ENCODE measurements at places on chromosomes 2 and 18.

GRCh38 chr2:233443511-233444183 lies 89.4 kb downstream of the DGKD start:
- peak; percentile 58 for DNase-seq

GRCh38 chr18:59941331-59941730 lies 41.5 kb downstream of the PMAIP1 start:
- DNase-seq: no peak

GRCh38 chr2:146392631-146393030 lies 1452.2 kb upstream of the ACVR2A start:
- no peak for DNase-seq

DNA sequence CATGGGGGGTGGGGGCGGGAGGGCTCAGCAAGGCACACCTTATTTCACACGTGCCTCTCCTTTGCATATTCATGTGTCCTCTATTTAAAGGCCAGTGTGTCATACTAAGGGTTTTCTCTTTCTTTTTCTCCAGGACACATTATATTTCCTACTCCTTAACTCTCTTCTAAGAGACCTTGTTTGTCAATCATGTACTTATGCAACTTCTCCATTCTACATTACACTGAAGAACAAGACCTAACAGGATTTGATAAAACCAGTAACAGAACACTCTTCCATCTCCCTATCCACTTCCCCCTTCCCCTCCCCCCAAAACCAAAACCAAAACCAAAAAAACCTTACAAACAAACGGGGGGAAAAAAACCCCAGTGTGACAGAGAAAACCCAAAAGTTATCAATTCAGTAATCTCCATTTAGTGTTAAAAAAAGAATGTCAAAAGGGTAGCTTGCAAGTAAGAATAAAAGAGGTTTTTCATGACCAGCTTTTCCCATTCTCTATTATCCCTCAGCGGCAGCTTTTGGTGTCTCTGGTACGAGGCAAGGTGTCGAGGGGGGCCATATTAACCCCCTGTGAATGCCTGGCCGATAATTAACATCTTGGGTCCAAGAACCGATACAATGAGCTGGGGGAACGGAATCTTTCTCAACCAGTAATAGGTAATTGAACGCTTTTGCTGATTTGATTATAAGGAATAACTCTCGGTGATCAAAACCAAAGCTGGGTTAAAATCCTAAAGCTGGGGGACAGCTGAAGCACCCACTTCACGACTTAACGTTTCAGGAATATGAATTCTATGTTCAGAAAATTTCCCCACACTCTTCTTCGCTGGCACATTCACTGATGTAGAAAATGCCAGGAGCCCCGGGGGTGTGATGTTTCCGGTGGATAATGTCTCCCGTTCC lies 191.0 kb upstream of the TCF4 start:
- peak; percentile 20 for DNase-seq

DNA sequence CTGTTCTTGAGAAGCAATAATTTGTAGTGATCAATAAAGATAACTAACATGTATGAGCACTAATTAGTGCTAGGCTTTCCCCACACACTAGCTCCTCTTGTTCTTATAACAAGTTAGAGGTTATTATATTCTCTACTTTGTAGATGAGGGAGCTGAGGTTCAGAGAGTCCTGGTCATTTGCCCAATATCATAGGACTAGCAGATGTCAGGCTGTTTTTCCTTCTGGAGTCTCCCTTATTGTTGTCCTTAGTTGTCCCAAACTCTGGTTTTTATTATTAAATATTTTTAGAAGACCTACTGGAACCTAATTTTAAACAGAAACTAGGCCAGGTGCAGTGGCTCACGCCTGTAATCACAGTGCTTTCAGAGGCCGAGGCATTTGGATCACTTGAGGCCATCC lies 16.5 kb upstream of the TTC39C start:
- DNase-seq: no peak
